ENCODE measurements at places on chromosomes 3 and 15.
A peak's percentile ranks its signal among the peaks of the same experiment; 100 is the strongest.

GRCh38 chr15:64703632-64703959, 71.8 kb downstream of the RBPMS2 start:
- DNase-seq, result no peak

- DNase-seq, result no peak
Measured at GRCh38 chr15:62844564-62845240, 197.8 kb upstream of the TPM1 start.

- DNase-seq, result no peak
Measured at GRCh38 chr3:180072786-180073185, 36.0 kb upstream of the PEX5L start.

DNA sequence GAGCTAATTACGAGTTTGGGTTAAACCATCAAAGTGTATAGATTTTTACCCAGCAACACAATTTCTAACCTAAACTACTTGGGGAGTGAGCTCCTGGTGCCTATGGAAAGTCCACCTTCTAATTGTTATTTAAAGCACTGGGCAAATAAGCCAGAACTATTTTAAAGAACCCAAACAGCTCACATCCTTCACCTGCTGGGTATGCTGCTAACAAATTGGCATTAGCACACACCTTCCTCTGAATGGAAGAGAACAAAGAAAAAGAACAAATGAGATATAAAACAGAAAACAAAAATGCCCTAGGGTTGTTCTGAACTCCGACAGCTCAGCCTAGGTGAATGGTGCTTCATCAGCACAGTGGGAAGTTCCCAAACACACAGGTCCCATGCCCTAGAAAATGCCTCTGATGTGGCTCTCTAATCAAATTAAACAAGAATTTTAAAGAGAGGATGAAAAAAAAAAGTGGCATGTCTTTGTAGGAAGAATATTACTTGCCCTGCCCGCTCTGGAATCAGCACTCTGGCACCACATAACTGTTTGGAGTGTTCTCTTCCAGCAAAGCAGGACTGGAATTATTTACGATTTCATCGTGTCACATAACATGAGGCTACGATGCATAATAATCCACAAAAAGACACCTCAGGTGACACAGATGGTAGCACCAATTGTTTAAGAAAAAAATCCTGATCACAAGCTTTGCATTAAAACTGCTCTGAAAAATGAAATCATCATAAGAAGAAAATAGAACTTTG, 334.4 kb downstream of the GBE1 start:
- DNase-seq, result no peak

- no peak for DNase-seq
Measured at GRCh38 chr3:111215481-111215880, 143.9 kb downstream of the NECTIN3 start.

- DNase-seq, result peak; percentile 66
Measured at GRCh38 chr15:64809649-64810496, 15.6 kb downstream of the PIF1 start.

DNA sequence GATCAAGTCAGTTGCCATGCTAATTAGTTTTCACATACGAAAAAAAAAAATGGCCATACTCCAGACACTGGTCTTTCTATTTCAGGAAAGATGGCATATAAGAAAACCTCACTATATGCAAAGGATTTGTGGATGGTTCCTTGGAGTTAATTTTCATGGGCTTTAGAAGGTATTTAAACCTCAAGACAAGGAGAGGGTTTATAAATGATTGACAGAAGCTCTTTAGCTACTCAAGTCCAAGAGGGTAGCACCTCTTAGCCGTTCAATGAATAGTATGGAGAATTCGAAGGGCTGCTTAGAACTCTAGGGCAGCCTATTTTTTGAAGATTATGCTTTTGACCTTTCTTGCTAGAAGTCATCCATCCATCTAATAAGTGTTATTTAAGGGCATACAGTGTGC, 41.7 kb downstream of the RBMS3 start:
- no peak for DNase-seq

DNA sequence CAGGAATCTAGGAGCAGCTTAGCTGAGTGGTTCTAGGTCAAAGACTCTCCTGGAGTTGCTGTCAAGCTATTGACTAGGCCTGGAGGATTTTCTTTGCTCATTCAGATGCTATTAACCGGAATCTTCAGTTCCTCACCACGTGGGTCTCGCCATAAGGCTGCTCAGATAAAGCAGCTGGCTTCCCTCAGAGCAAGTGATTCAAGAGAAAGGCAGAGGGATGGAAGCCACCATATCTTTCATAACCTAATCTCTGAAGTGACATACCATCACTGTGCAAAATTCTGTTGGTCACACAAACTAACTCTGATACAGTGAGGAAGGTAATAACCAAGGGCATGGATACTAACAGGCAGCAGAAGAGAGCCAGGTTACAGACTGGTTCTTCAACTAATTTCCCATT, 72.7 kb upstream of the FLNB start:
- no peak for DNase-seq

GRCh38 chr3:151351219-151351618, 21.9 kb upstream of the P2RY13 start:
- no peak for DNase-seq

- DNase-seq, result no peak
Measured at GRCh38 chr3:46671541-46672348, 21.7 kb downstream of the ALS2CL start.

GRCh38 chr3:16122661-16123060, 51.8 kb upstream of the GALNT15 start:
- no peak for DNase-seq

- no peak for DNase-seq
Measured at GRCh38 chr3:112649478-112649735, 8.5 kb upstream of the CCDC80 start.

DNA sequence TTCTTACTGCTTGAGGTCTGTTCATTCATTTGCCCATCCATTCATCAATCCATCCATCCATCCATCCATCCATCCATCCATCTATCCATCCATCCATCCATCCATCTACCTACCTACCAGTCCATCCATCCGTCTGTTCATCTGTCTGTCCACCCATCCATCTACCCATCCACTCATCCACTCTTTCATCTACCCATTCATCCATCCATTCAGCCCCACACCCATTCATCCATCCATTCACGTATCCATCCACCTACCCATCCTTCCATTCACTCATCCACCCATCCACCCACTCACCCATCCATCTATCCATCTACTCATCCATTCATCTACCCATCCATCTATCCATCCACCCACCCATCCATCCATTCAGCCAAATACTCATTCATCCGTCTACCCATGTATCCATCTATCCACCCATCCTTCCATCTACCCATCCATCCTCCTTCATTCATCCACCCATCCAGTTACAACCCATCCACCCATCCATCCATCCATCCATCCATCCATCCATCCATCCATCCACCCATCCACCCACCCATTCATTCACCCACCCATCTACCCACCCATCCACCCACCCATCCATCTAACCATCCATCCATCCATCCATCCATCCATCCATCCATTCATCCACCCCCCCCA, 68.3 kb downstream of the FBLN2 start:
- no peak for DNase-seq

DNA sequence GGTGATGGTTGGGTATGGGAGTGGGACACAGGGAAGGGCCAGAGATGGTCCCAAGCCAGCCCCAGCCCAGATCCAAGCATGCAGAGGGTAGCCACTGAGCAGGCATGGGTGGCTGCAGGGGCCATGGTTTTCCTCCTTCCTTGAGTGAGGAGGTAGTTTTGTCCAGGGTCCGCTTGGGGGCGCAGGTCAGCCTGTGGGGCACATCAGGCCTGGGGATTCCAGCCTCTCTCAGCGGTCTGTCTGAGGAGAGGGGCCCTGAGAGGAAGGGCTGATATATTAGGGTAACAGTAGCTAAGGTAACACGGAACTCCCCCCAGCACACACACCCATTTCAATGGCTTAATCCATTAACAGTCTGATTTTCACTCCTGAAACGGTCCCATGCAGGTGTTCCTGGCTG, 22.7 kb upstream of the LCTL start:
- no peak for DNase-seq

DNA sequence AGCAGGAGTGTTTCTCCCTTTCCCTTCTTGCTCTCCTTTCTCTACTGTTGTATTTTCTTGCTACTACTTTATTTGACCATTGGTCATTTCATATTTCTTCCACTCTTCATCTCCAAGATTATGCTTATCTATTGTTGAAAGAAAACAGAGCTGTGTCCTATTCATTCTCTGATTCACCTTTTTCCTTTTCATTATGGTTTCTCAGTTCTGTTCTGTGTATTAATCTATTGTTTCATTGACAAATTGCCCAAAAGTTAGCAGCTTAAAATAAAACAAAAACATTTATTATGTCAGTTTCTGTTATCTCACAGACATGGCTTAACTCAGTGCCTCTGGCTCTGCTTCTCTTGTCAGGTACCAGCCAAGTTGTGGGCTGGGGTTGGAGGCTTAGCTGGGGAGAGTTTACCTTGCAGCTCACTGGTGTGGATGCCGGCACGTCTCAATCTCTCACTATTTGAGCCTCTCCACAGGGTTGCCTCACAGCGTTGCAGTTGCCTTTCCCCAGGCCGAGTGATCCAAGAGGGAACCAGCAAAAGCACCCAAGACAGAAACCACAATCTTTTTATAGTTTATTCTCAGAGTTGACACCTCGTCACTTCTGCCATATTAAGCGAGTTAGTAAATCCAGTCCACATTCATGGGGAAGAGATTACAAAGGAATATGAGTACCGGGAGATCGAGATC, 36.9 kb upstream of the FILIP1L start:
- no peak for DNase-seq

- DNase-seq, result peak; percentile 57
Measured at GRCh38 chr15:39622660-39623516, 42.0 kb downstream of the THBS1 start.

DNA sequence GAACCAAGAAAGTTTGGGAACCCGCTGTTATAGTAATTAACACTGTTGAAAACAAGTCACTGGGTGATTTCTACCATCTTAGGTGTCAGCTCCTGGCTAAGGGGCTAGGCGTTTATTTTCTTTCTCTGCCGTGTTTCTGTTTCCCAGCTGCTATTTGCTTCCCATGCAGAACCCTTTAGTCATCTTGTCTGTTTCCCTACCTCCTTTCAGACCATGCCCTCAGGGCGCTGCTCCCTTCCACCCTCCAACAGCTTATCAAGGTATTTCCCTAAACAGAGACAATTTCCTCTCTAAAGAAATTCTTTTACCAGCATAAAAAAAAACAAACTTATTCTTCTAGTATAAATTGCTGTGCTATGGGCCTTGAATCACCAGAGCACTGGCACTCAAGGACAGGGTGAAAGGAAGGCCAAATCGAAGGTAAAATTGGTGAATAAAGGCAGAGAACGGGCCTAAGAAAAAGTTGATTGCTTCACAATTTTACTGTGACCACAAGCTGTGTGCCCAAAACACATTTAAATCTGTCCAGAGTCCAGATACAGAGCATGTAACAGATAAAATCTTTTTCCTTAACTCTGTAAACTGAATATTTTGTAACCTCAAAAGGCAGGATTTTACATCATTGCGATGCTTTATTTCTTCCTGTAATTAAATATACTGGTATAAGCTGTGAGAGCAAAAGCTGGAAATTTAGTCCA, 319.2 kb downstream of the ZNF621 start:
- DNase-seq, result no peak

- no peak for DNase-seq
Measured at GRCh38 chr3:120364821-120365220, 15.7 kb upstream of the LRRC58 start.

DNA sequence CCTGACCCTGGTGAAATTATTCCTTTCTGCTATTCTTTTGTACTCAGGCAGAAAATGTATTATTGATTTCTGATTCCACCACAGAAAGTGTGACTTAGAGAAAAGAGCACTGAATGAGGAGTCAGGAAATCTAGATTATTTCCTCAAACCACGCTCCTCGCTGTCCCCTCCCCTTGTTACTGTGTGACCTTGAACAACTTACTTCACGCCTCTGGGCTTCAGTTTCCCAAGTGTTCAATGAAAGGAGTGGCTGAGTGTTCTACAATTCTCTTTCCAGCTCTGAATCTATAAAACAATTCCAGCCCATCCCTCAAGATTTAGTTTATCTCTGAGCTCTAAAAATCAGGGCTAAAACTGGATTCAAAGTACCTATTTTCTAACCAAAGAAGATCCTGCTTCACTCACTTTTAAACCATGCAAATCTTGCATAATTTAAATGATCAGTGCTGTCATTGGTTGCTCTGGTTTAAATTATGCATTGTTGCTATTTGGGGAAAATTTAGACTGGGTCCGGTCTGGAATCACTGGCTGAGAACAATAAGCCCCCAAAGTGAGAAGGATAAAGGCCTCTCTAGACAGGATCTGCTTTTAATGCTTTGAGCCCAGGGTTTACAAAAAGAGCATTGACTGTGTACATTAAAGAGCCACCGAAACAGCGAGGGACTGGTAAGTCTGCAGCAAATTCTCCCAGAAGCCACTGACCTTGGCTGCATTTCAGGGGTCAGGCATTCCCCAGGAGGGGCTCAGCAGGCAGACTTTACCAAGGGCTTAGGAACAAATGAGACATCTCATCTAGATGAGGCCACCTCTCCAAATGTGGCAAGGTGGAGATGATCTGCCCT, 3.2 kb downstream of the TNIK start:
- no peak for DNase-seq

DNA sequence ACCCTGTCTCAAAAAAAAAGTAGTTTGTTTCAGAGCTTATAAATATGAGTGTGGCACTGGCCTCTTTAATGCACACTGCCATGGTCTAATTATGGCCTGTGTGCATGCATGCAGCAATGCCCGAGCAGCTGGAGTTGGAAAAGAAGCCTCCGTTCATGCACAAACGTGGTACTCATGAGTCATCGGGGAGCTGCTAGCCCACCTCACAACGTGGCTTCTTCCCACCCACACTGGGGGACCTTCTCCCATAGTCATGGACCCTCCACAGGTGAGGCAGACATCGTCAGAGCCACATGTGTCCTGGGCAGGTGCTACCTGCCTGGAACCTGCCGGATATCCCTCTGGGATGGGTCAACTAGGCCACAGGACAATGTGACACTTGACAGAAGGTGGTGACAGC, 66.7 kb downstream of the ATP10A start:
- no peak for DNase-seq

- no peak for DNase-seq
Measured at GRCh38 chr15:40450047-40450446, 9.3 kb downstream of the BAHD1 start.

GRCh38 chr3:113194823-113195401, 16.4 kb upstream of the BOC start:
- DNase-seq, result peak; percentile 69

- peak; percentile 68 for DNase-seq
Measured at GRCh38 chr3:128319741-128320141, 146.9 kb downstream of the DNAJB8 start.

- DNase-seq, result no peak
Measured at GRCh38 chr3:83169473-83169872, 1408.0 kb upstream of the GBE1 start.

Measured in NCI-H2081 (cell line).